ENCODE measurements at places on chromosomes 5 and 9. TPM values are rescaled to one million over a fixed set of nuclear protein-coding genes. Genes with fewer than 3 reads are reported as not detected.

SNCAIP gene
- 1.4 TPM for total RNA-seq

CFAP90 gene
- not detected for total RNA-seq

GARIN3 gene
- not detected for total RNA-seq

IL5 gene
- not detected for total RNA-seq

PKN3 gene
- total RNA-seq, result 6.3 TPM

ZMAT2 gene
- 35.5 TPM for total RNA-seq

LCN9 gene
- not detected for total RNA-seq

TRIP13 gene
- total RNA-seq, result 0.44 TPM

CDH12 gene
- not detected for total RNA-seq

CARTPT gene
- total RNA-seq, result not detected

GRCh38 chr9:16904655-16905054, 34.2 kb upstream of the BNC2 start:
- H3K4me1 ChIP-seq, result no peaks in the 10 kb centered on the region
- H3K27ac ChIP-seq, result no peak overlapping the region
- DNase-seq, result no peak
- no peaks in the 10 kb centered on the region for H3K27me3 ChIP-seq
- no peak overlapping the region for H3K4me3 ChIP-seq

GRCh38 chr5:73192370-73192769, 19.4 kb downstream of the TMEM174 start:
- no peak for DNase-seq
- peaks cover 83% of the 10 kb centered on the region for H3K27me3 ChIP-seq
- peaks cover 8% of the 10 kb centered on the region for H3K4me1 ChIP-seq
- H3K4me3 ChIP-seq, result no peak overlapping the region
- H3K36me3 ChIP-seq, result no peaks in the 10 kb centered on the region

- H3K4me1 ChIP-seq, result peaks cover 16% of the 10 kb centered on the region
- DNase-seq, result no peak
- no peak overlapping the region for H3K27ac ChIP-seq
- no peak overlapping the region for H3K4me3 ChIP-seq
- no peaks in the 10 kb centered on the region for H3K36me3 ChIP-seq
Measured at GRCh38 chr5:143646961-143647360, 165.0 kb upstream of the HMHB1 start.

DNA sequence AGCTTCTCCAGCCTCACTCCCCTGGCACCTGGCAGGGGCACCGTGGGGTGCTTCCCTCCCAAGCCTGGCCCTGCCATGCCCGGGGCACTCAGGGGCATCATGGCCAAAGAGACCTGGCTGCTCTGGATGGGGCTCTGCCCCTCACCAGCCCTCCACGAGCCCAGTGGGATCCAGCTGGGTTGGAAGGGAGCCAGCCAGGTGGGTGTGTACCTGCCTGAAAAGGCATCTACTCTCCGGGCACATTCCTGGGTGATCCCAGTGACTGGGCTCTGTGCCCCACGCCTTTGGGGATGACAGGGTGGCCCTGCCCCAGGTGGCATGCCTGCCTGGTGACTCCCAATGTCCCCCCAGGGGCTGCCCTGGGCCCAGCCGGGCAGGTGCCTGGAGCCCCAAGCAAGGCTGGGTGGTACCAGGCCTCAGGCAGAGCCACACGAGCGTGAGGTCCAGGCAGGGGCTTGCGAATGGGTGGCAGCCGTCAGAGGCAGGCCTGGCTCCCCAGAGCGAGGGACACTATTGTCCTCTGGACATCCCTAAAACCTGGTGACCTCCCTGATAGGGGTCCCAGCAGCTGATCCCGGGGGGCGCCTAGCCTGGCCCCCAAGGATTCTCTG, 777 bp downstream of the GPSM1 start:
- peak overlapping the region; percentile 81 for H3K27ac ChIP-seq
- no peaks in the 10 kb centered on the region for H3K27me3 ChIP-seq
- H3K4me3 ChIP-seq, result peak overlapping the region; percentile 87
- peaks cover 62% of the 10 kb centered on the region for H3K4me1 ChIP-seq
- no peak for DNase-seq
- H3K36me3 ChIP-seq, result no peaks in the 10 kb centered on the region

DNA sequence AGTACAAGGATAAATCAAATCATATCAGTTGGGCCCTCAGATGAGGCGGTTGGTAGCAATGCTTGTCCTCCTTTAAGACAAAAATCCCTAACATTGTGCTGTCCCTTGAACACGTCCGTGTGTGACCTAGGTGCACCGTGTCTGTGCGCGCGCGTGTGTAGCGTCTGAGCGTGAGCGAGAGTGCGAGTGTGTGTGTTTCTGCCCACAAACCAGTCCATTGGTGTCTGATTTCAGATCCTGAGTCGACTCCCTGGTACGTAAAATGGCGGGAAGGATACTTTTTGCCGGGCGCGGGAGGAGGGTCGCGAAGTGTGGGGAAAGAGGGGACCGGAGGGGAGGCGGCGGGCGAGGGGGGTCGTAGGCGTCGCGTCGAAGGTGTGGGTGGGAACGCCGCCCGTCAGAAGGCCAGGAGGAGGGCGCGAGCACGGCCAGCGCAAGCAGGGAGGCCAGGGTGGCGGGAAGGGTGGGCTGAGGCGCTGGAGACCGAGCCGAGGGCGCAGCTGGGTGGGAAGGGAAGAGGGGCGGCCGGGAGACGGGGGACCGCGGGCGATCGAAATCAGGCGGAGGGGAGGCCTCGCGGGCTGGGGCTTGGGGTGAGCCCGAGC, 8.9 kb downstream of the OTP start:
- H3K4me1 ChIP-seq, result peaks cover 23% of the 10 kb centered on the region
- H3K4me3 ChIP-seq, result peak overlapping the region; percentile 61
- H3K27ac ChIP-seq, result no peak overlapping the region
- H3K36me3 ChIP-seq, result no peaks in the 10 kb centered on the region
- peaks cover 100% of the 10 kb centered on the region for H3K27me3 ChIP-seq

GRCh38 chr5:138467711-138468132, 2.4 kb downstream of the EGR1 start:
- no peak for DNase-seq

DNA sequence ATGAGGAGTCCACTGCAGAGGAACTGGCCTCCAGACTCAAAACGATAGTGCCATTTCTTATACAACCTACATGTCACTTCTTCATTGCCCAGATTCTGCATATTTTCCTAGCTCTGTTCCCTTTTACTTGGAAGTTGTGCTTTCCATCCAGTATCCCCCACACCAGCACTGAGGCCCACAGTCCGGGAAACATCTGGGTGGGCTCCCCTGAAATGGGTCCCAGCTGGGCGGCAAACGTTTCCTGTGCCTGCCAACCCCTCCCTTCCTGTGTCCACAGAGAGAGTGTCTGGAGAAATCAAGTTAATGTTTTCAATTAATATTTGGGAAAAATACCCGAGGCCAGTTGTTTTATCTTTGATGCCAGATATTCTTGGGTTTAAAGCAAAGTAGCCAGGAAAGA, 111.8 kb downstream of the COL23A1 start:
- no peak overlapping the region for H3K4me3 ChIP-seq
- no peak overlapping the region for H3K27ac ChIP-seq
- no peaks in the 10 kb centered on the region for H3K36me3 ChIP-seq
- no peak for DNase-seq

- H3K4me1 ChIP-seq, result peaks cover 32% of the 10 kb centered on the region
- H3K27me3 ChIP-seq, result no peaks in the 10 kb centered on the region
- no peak for DNase-seq
- H3K4me3 ChIP-seq, result no peak overlapping the region
- H3K27ac ChIP-seq, result no peak overlapping the region
Measured at GRCh38 chr9:14131356-14132088, 182.4 kb downstream of the NFIB start.

- H3K36me3 ChIP-seq, result no peaks in the 10 kb centered on the region
- no peaks in the 10 kb centered on the region for H3K4me1 ChIP-seq
- H3K4me3 ChIP-seq, result no peak overlapping the region
- DNase-seq, result no peak
Measured at GRCh38 chr9:85020791-85021190, 351.3 kb downstream of the NTRK2 start.

GRCh38 chr5:129135633-129136032, 41.1 kb downstream of the ISOC1 start:
- H3K27ac ChIP-seq, result no peak overlapping the region
- no peaks in the 10 kb centered on the region for H3K27me3 ChIP-seq
- H3K4me3 ChIP-seq, result no peak overlapping the region
- H3K36me3 ChIP-seq, result no peaks in the 10 kb centered on the region

DNA sequence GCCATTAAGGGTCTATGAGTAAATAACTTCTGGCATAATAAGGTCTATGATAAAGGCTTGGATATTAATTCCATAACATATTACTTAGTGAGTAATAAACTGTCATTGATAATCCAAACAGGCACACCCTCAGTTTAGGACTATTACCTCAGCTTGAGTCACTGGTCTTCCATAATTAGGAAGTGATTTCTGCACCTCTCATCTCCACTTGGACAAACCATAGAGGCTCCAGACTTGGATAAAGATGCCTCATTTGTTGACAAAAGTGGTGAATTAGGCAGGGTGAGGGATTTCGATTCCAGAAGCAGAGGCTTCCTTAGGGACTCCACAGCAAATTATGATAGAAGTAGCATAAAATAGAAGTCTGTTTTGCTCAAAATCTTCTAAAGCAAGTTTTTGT, 127.5 kb upstream of the MTAP start:
- H3K36me3 ChIP-seq, result no peaks in the 10 kb centered on the region
- no peaks in the 10 kb centered on the region for H3K4me1 ChIP-seq
- no peak overlapping the region for H3K4me3 ChIP-seq
- peaks cover 7% of the 10 kb centered on the region for H3K27me3 ChIP-seq
- DNase-seq, result no peak

GRCh38 chr9:98161851-98162250, 30.6 kb downstream of the CORO2A start:
- no peak overlapping the region for H3K4me3 ChIP-seq
- no peaks in the 10 kb centered on the region for H3K36me3 ChIP-seq
- H3K4me1 ChIP-seq, result no peaks in the 10 kb centered on the region
- no peak for DNase-seq
- H3K27me3 ChIP-seq, result peaks cover 8% of the 10 kb centered on the region

DNA sequence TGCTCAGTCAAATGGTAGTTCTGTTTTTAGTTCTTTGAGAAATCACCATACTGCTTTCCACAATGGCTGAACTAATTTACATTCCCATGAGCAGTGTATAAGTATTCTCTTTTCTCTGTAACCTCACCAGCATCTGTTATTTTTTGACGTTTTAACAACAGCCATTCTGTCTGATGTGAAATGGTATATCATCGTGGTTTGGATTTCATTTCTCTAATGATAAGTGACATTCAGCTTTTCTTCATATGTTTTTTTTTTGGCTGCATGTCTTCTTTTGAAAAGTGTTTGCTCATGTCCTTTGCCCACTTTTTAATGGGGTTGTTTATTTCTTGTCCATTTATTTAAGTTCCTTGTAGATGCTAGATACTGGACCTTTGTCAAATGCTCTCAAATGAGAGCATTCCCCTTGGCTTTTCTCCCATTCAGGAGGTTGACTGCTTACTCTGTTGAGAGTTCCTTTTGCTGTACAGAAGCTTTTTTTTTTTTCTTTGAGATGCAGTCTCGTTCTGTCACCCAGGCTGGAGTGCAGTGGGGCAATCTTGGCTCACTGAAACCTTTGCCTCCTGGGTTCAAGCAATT, 58.7 kb upstream of the RGMB start:
- no peak for DNase-seq
- no peak overlapping the region for H3K4me3 ChIP-seq
- H3K27me3 ChIP-seq, result no peaks in the 10 kb centered on the region
- no peak overlapping the region for H3K27ac ChIP-seq
- no peaks in the 10 kb centered on the region for H3K36me3 ChIP-seq

GRCh38 chr5:5420251-5420650, 2.2 kb upstream of the ICE1 start:
- peaks cover 39% of the 10 kb centered on the region for H3K4me1 ChIP-seq
- no peak overlapping the region for H3K27ac ChIP-seq
- no peak for DNase-seq

GRCh38 chr5:93870649-93871048, 129.2 kb upstream of the POU5F2 start:
- H3K4me3 ChIP-seq, result no peak overlapping the region
- H3K27ac ChIP-seq, result no peak overlapping the region
- H3K4me1 ChIP-seq, result no peaks in the 10 kb centered on the region
- H3K36me3 ChIP-seq, result peaks cover 1% of the 10 kb centered on the region

GRCh38 chr9:108766626-108767161, 89.1 kb downstream of the ACTL7B start:
- peaks cover 3% of the 10 kb centered on the region for H3K4me1 ChIP-seq
- H3K4me3 ChIP-seq, result no peak overlapping the region
- H3K27me3 ChIP-seq, result no peaks in the 10 kb centered on the region
- no peak for DNase-seq
- H3K36me3 ChIP-seq, result no peaks in the 10 kb centered on the region

- H3K4me1 ChIP-seq, result peaks cover 63% of the 10 kb centered on the region
- no peak overlapping the region for H3K27ac ChIP-seq
- DNase-seq, result no peak
- H3K36me3 ChIP-seq, result no peaks in the 10 kb centered on the region
Measured at GRCh38 chr5:138966236-138966985, 91.3 kb upstream of the LRRTM2 start.

- H3K27me3 ChIP-seq, result no peaks in the 10 kb centered on the region
- H3K27ac ChIP-seq, result no peak overlapping the region
- DNase-seq, result no peak
- no peak overlapping the region for H3K4me3 ChIP-seq
- no peaks in the 10 kb centered on the region for H3K36me3 ChIP-seq
- H3K4me1 ChIP-seq, result no peaks in the 10 kb centered on the region
Measured at GRCh38 chr9:10479172-10479571, 133.6 kb downstream of the PTPRD start.

- H3K27me3 ChIP-seq, result no peaks in the 10 kb centered on the region
- peaks cover 7% of the 10 kb centered on the region for H3K4me1 ChIP-seq
- no peak for DNase-seq
- H3K36me3 ChIP-seq, result no peaks in the 10 kb centered on the region
- H3K4me3 ChIP-seq, result no peak overlapping the region
- no peak overlapping the region for H3K27ac ChIP-seq
Measured at GRCh38 chr9:88767504-88767790, 223.8 kb upstream of the S1PR3 start.

- H3K27me3 ChIP-seq, result no peaks in the 10 kb centered on the region
- H3K27ac ChIP-seq, result no peak overlapping the region
- H3K36me3 ChIP-seq, result no peaks in the 10 kb centered on the region
- no peak overlapping the region for H3K4me3 ChIP-seq
- H3K4me1 ChIP-seq, result peaks cover 21% of the 10 kb centered on the region
Measured at GRCh38 chr9:5690278-5690677, 61.4 kb downstream of the RIC1 start.

- H3K36me3 ChIP-seq, result peaks cover 8% of the 10 kb centered on the region
- peak overlapping the region; percentile 90 for H3K4me3 ChIP-seq
- no peaks in the 10 kb centered on the region for H3K27me3 ChIP-seq
- no peak for DNase-seq
- H3K27ac ChIP-seq, result peak overlapping the region; percentile 88
Measured at GRCh38 chr5:177023303-177023664, 788 bp downstream of the ZNF346 start.

- no peak for DNase-seq
- H3K36me3 ChIP-seq, result no peaks in the 10 kb centered on the region
Measured at GRCh38 chr9:8613346-8613825, 813.8 kb upstream of the DMAC1 start.

GRCh38 chr5:124735169-124735858, 11.1 kb downstream of the ZNF608 start:
- DNase-seq, result no peak
- no peaks in the 10 kb centered on the region for H3K36me3 ChIP-seq
- peaks cover 69% of the 10 kb centered on the region for H3K4me1 ChIP-seq
- peak overlapping the region; percentile 55 for H3K27ac ChIP-seq
- H3K4me3 ChIP-seq, result peak overlapping the region; percentile 56
